ENCODE measurements at places on chromosomes 1 and 21.

DNA sequence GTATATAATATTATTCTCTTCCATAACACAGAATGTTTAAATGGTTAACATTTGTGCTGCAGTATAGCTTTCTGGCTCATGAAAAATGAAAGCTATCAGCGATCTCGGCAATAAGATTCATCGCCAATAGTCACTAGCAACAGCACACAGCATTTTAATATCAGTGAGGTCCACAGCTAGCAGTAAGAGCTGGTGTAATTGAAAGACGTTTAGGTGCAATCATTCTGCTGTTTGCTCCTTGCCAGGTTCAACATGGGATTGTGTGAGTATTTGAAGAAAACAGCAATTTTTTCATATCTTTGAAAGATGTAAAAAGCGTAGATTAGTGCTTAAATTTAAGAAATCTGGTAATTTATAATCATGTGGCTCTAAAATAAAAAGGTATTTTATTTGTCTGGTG lies 20.1 kb downstream of the PRKACB start:
- DNase-seq, result no peak

DNA sequence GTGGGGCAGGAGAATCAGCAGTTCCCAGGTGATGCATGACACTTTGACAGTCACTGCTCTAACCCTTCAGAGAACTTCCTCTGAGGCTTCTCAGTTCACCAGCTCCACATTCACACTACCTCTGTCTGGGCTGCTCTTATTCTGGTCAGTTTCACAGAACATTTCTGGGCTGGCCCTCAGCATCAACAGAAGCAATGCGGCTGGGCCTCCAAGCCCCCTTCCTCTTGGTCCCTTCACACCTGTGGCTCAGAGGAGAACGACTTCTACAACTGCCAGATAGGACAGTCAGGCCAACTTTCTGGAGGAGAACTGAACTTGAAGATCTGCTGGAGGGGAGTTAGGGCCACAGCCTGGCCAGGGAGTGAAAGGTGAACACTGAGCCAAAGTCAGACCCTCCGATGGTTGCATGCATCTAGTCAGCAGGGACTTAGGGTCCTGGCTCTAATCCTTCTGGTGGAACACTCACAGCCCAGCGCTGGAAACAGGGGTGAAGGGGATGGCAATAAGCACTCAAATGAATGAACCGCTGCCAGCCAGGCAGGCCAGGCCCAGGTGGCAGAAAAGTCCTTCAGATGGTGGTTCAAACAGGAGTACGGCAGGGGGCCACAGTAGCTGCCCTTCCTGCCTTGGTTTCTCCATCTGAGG lies 274.1 kb downstream of the FOXD2 start:
- DNase-seq, result no peak

GRCh38 chr21:32022146-32022545 lies 149.3 kb downstream of the HUNK start:
- DNase-seq, result no peak

GRCh38 chr1:119097380-119097779 lies 43.1 kb downstream of the WARS2 start:
- no peak for DNase-seq

DNA sequence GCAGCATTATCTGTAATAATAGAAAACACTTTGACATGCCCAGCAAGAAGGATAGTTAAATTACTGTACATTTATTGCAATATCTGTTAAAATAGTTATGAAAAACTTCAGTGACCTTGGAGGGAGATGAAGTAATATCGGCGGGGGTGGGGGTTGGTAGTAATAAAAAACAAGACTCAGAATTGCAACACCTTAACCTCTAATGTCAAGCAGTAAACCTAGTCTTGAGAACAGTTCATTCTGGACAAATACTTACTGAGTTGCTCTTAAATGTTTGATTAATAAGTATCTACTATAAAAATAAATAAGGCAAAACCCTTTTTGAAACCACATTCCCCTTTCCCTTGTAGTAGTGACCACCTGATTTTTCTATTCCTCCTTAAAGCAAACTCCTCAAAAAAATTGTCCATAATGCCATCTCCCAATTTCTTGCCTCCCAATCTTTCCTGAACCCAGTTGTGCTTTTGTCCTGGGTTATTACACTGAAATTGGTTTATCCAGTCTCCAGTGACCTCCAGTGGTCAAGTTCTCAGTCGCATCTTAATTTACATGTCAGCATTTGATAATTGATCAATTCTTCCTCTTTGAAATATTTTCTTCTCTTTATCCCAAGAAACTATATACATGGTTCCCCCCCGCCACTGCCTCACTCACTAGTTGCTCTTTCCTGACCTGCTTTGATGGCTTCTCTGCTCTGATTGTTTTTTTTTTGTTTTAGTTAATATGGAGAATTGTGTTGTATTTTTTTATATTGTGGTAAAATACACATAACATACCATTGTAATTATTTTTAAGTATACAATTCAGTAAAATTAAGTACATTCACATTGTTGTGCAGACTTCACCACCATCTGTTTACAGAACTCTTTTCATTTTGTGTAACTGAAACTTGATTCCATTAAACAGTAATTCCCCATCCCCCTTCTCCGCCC lies 36.8 kb downstream of the RAP1A start:
- peak; percentile 24 for DNase-seq

DNA sequence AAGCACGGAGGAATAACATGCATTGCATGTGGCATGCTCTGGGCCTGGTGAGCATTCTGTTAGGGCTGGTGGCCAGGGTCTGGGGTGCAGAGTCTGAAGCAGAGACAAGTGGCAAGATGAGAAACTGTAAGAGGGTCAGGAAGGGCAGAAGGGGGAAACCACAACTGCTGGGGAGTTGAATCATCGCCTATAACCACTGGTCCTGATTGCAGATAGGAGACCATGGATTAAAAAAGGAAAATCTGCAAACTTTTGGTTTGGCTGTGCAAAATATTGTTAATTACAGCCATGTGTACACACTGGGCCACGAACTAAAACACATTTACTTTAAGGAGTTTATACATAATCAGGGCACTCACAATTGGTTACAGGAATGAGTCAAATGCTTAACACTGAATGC lies 76.6 kb downstream of the TGFBR3 start:
- no peak for DNase-seq

- DNase-seq, result peak; percentile 53
Measured at GRCh38 chr1:10598389-10598702, 123.6 kb downstream of the PEX14 start.
